ENCODE measurements at places on chromosomes 12 and 14.

- DNase-seq = peak; percentile 62
These were observed 12.3 kb downstream of the METTL3 start for GRCh38 chr14:21498540-21499526.

GRCh38 chr14:36226164-36226563 is 49.6 kb upstream of the PTCSC3 start:
- DNase-seq = peak; percentile 18

DNA sequence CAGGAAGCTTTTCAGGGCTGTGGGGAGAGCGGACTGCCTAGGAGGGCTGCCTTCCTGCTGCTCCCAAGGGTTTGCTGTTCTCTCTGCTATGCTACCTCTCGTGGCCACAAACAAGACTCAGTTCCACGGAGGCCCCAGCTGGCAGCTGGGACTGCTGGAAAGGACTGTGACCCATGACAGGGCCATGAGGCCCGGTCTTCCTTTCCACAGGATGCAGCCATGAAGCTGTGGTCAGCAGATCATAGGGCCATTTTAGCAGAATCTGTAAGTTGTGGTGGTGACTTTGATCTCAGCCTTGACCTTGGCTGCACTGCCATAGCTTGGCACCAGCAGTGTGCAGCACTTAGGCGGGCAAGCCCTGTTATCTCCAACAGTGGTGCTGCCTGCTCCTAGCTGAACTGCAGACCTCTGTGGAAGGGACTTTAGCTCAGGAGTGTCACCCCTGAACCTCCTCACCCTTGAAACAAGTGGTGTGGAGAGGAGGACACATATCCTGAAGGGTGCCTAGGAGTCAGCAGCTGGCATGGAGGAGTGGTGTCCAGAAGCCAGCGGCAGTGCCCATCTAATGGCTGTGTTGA is 12.3 kb downstream of the KRT80 start:
- no peak for DNase-seq

- peak; percentile 80 for DNase-seq
These were observed 22.4 kb downstream of the ASPG start for GRCh38 chr14:104107611-104108569.

- no peak for DNase-seq
These were observed 64.0 kb upstream of the ATF1 start for GRCh38 chr12:50699940-50700339.

GRCh38 chr12:54502485-54502884 is 4.9 kb downstream of the NCKAP1L start:
- DNase-seq = peak; percentile 13

DNA sequence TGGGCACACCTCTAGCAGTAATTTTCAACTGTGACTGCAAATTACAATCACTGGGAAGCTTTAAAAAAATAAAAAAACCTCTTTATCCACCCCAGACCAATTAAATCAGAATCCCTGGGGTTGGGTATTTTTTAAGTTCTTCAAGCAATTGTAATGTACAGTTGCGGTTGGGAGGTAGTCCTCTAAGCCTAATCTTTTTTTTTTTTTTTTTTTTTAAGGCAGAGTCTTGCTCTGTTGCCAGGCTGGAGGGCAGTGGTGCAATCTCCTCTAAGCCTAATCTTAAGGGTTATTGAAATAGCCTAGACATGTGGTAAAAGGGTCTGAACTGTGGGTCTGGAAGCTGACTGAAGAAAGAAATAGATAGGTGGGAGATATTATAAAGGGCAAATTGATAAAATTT is 230.5 kb downstream of the AKAP6 start:
- DNase-seq = peak; percentile 7

DNA sequence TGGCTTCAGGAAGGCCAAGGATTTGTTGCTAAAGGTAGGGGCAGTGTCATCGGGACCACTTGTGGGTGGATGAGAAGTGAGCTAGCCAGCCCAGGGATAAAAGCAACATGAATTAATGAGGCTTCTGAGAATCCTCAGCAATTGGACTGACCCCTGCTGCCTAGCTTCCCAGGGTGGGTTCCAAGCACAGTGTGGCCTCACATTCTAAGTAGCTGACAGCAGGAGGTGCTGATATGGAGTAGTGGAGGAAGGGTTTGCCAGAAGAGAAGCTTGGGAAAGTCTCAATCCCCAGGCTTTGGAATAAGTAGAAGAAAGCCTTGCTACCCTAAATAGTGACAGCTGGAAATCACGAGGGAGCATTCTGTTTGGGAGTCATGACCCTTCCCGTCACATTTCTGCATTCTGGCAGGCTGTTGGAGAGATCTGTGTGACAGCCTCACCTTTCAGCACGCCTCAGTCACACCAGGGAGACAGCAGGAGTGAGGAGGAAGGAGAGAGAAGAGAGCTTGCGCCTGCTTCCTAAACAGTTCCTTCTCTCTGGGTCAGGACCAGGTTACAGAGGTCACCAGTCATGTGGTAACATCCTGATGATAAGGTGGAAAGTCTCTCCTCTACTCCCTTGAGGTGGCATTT is 31.2 kb downstream of the DACT1 start:
- DNase-seq = no peak

- peak; percentile 42 for DNase-seq
These were observed 1.0 kb downstream of the RNF41 start for GRCh38 chr12:56220611-56221231.

DNA sequence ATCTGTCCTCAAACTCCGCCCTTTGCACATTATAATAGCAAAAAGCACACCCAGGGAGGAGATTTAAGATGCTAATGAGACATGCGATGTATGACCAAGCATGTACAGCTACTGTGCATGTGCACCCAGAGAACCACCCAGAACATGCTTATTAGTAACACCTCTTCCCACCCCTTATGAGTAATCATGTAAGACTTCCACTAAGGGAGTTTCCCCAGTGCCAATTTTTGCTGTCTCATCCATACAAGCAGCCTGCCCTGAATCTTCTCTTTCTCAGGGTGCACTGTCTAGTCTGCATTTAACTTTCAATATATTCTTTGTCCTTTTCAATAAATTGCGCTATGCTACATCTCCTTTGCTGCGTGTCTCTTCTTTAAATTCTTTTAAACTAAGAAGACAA is 830.0 kb upstream of the NOVA1 start:
- DNase-seq = peak; percentile 92

Measured in epithelial cell of esophagus (primary cell).